ENCODE measurements at places on chromosomes 11 and 22.

DNA sequence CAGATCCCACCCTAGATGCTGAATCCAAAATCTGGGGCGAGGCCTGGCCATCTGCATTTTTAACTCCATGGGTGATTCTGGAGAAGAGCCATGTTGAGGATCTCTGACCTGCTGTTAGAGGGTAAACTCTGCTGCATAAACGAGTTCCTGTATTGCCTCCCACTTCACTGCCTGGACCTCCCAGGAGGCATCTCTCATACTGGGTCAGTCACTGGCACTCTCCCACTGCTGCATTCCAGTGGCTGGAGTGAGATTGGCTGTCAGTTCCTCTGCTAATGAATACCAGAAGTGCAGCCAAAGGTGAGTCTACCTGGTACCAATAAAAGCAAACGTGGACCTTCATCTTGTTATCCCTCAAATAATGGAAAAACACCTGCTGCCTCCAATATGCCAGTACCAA is 10.3 kb downstream of the POLDIP3 start:
- no peak for DNase-seq

GRCh38 chr22:33380789-33381530 is 322.8 kb upstream of the SYN3 start:
- no peak for DNase-seq

GRCh38 chr11:2173150-2173693 is 1.6 kb upstream of the TH start:
- DNase-seq = no peak

- DNase-seq = no peak
Observed at GRCh38 chr22:37626144-37626543, 13.3 kb upstream of the SH3BP1 start.

GRCh38 chr11:45812581-45813548 is 7.9 kb downstream of the SLC35C1 start:
- DNase-seq = no peak

GRCh38 chr11:46693597-46694012 is 6.8 kb downstream of the ARHGAP1 start:
- DNase-seq = no peak

DNA sequence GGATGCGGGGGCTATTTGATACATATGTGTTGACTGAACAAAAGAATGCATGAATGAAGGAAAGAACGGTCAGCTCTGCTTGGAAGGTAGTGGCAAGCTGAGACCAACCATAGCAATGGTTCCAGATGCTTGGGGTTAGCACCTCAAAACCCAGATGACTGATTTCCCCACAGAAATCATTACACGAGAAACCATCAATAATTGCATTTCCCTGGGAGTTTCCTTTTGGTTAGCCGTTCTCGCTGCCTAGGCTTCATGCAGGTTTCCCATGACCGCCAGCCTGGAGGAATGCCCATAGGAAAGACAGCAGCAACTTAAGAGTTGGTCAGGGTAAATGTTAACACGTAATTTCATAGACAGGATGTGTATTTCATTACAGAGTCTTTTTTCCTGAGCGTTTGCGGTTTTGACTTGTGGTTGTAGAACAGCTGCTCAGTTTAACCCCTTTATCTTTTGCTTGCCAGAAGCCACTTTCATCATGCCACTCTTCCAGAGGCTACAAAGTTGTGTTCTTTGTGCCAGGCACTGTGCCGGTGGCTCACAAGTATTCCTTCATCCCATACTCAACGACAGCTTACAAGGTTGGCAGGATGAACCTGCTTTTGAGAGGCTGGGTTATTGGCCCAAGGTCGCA is 2.8 kb downstream of the IL17RA start:
- no peak for DNase-seq

DNA sequence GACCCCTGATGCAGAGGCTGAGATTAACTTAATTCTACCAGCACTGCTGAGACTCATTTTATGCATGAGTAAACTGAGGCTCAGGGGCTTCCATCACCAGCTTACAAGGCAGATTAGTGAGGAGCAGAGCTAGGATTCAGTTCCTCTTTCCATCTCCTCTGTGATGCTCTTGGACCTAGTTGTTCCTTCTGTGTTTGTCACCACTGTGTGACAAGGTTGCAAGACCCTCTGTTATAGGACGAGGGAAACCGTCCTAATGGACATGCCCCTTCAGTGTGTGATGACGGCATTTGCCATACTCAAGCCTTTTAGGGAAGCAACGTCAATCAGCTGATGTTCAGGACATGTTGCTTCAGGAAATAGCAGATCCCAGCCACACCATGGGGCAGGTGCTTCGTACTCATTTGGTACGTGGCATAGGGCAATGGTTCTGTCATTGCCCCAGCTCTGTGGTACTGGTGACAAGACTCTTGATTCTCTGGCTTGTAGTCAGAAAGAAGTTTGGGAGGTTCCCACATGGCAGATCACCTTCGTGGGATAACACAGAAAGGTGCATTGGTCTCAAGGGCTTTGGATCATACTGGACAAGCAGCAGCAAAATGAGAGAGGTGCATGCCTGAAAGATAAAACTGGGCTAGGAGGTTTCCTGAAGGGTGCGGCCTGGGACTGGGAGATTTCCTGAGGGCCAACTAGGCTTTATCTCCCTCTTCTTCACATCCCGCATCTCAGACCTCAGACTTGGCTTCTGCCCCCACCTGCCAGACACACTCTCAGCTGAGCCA is 23.9 kb upstream of the CD44 start:
- no peak for DNase-seq

GRCh38 chr11:122666743-122667142 is 11.2 kb downstream of the UBASH3B start:
- no peak for DNase-seq

DNA sequence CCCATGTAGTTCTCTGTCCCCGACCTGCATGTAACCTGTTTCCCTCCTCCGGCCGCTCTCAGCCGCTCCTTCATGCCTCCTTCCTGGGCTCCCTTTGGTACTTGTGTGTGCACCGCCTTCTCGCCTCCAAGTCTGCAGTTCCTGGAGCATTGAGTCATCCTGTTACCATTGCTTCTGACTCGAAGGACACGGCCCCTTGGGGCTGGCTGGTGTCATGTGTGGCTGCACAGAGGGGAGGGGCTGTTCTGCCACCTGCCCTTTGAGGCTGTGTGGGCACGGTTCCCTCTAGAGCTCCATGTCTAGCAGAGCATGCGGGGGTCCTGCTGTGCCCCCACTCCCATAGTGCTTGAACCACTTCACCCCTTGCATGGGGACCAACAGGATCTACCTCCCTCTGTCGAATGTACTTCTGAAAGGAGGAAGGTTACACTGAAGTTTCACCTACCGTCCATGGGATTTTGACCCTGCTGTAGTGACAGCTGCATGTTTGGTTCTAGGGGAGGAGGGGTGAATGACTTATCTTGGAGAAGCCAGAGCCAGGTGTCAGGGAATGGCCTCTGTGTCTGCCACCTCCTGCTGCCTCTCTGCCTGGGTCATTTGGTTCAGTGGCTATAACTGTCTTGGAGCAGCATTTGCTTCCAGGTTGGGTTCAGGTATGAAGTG is 39.6 kb downstream of the BCR start:
- DNase-seq = no peak

Data from progenitor cell of endocrine pancreas (in vitro differentiated cells).